Fibroblast of skin of right quadriceps (primary cell): ENCODE measurements at places on chromosomes 5 and 9.

DNA sequence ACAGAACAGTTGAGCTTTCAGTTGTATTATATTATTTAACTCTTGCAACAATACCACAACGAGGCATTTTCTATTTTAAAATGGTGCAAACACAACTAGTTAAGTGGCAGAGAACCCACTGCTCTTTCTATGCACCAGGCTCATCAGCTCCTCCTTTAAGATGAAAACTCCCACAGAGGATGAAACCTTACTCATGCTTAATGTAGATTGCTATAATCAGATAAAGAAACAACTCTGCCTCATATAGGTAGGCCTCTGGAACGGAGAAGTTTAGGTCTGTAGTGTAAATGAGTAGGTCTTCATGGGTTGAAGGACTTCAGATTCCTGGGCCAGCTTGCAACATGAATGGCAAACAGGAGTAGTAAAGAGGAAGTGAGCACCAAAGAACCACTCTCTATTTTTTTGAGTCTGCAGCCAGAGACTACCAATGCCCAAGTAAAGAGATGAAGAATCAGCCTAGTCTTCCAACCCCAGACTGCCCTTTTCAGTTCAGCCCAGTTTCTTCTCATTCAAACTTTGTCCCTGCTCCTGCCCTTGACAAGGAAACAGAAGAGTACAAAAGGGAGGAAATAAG lies 33.9 kb downstream of the HACD4 start:
- DNase-seq, result no peak

- no peak for DNase-seq
Observed at GRCh38 chr5:58326022-58326421, 133.9 kb downstream of the PLK2 start.

- no peak for DNase-seq
Observed at GRCh38 chr9:113493203-113493520, 29.6 kb downstream of the RGS3 start.

- DNase-seq, result peak; percentile 74
Observed at GRCh38 chr5:9544502-9545135, 1.3 kb downstream of the SEMA5A start.

GRCh38 chr9:134297083-134297410 lies 29.2 kb upstream of the RXRA start:
- no peak for DNase-seq

- DNase-seq, result no peak
Observed at GRCh38 chr5:90395005-90395404, 14.6 kb downstream of the CETN3 start.

GRCh38 chr9:127167560-127168326 lies 45.3 kb upstream of the ANGPTL2 start:
- DNase-seq, result no peak

DNA sequence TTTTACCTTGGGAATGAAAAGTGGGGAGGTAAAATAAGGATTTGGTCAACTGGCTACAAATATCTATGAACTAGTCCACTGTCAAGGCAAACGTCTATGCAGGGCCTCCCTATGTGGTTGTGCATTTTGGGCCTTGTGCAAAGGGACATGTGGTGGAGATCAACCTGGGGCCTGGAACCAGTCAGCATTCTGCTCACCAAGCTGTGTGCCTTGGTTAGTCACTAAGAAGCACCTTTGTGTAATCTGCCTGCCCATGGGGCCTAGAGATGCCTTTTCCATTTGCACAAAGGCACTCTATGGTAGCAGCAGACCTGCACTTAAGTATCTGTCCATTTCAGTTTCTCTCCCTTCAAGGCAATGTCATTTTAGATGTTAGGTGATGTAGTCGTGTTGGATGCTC lies 184.0 kb downstream of the GNAQ start:
- no peak for DNase-seq

GRCh38 chr9:7154003-7154619 lies 396.3 kb downstream of the KDM4C start:
- no peak for DNase-seq

DNA sequence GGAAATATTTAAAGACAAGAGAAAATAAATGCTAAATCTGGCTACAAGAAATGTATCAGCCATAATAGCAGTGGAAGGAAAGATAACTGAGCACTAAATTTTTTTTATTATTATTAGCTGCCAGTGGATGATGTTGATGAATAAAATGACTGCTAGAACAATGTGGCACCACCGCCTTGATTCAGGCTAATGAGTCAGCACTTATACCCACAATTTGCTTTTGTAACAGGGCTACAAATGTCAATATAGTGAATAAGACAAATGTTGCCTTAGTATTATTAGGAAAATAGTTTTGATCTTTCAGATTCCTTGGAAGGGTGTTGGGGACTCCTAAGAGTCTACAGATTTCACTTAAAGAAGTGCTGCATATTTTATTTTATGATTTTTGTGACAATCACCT lies 555.2 kb upstream of the GRAMD2B start:
- no peak for DNase-seq

DNA sequence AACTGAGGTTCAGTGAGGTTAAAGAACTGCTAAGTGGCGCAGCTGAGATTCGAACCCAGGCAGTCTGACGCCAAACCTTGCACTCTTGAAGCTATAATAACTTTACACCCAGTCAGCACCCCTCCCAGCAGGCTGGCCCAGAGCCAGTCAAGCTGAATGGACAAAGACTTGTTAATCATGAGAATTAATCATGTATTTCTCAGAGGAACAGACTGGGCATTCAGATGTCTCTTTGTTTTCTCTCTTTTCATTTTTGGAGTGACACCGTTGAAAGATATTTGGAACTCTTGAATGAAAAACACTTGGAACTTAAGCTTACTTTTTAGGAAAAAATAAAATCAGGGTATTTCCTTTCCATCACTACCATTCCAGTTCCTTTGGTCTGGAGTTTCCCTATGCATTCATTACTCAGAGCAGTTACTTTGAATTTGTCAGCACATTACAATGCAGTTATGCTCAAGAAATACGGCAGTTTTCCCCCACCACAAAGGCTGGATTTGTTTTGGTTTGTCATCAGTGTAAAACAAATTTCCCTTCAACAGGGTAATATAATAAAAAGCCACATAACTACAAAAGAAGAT lies 22.6 kb upstream of the MAMDC2 start:
- DNase-seq, result peak; percentile 86

DNA sequence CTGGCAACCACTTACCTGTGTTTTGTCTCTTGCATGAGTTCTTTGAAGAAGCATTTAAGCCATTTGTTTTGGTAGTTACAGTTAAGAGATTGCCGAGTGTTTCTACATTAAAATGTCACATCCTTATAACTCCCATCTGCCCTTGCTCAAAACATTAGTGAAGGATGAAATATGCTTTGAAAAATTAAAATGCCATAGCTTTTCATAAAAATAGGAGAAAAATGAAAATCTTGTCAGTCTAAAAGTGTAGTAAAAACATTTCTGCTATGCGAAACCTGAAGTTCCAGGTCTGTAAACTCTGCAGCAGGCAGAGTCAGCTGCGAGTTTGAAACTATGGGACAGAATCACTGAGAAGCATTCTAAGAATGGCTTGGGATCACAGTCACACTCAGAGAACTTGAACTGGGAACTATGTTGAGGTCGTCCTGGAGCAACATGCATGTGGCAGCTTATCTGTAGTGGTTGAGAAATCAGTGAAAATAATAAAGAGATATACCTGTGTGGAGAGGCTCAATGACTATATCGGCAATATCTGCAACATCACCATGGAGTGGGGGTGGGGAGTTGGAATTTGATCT lies 67.4 kb downstream of the RASGRF2 start:
- no peak for DNase-seq

DNA sequence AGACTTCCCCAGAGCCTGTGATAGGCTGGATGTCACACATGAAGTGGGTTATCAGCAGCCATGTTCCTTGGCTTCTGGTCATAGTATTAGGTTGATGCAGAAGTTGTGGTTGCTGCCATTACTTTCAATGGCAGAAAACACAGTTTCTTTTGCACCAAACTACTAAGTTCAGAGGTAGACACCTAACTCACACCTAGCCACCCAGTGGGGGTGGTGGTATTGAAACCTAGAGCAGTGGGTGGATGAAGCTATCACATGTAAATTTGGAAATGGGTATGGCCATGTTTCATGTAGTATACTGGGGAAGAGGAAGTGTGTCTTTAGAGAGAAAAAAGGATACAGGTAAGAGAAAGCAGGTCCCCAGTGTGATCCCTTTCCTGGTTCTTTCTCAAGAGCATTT lies 347.9 kb upstream of the SEMA6A start:
- DNase-seq, result no peak

DNA sequence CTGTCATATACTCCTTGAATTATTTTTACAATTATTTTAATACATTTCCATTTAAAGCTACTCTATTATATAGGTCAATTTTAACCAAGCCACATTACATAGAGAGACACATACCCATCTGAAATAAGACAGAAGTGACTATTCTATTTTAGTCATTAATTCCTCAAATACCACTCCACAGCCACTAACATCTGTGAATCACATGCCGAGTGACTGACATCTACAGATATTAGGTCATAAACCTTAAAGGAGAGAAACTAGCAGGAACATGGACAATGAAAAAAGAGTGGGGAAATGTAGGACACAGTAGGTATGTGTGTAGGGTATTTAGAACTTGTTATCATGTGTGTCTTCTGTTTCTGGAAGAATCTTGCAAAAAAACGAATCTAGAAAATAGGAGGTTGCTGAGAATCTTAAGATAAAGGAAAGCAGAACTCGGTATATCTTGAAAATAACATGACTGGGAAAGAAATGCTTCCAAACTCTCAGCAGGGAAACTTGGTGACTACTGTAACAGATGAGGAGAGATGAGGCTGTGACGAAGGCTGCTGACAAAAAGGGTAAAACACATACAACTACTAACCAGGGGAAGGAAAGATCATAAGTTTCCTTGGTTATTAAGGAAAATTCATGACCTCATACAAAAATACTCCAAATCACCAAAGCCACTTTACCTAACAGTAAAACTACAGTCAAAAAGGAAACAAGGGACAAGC lies 84.6 kb downstream of the PLPP1 start:
- DNase-seq, result peak; percentile 69

DNA sequence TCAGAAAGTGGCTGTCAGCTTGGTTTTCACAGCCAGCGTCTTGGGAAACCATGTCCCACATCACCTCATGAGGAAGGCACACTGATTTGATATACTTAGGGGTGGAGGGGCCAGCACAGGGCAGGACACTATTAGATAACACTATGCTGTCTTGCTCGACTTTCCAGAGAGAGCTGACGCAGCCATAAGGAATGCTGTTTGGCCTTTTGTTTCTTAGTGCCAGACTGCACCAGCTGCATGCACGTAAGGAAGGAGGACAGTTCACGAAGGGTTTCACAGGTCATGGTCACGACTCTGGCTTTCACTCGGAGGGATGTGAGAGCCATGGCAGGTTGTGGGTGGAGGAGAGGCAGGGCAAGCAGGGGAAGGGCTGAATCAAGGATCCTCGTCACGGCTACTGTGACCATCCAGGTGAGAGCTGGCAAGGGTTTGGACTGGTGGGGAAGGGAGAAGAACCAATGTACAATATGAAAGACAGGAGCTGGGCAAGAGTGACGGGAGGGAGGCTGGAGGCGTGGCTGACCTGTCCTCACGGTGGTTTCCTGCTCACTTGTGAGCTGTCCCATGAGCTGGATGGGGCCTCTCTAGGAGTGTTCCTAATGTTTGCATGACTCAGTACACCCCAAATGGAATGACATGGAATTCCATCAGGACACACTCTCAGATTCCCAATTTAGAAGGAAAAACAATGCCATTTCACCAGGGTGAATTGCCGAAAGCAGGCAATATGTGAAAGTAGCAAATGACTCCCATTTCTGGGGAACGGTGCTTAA lies 61.7 kb downstream of the OTULIN start:
- peak; percentile 34 for DNase-seq

GRCh38 chr5:132637241-132637640 lies 20.7 kb upstream of the IL13 start:
- DNase-seq, result no peak

DNA sequence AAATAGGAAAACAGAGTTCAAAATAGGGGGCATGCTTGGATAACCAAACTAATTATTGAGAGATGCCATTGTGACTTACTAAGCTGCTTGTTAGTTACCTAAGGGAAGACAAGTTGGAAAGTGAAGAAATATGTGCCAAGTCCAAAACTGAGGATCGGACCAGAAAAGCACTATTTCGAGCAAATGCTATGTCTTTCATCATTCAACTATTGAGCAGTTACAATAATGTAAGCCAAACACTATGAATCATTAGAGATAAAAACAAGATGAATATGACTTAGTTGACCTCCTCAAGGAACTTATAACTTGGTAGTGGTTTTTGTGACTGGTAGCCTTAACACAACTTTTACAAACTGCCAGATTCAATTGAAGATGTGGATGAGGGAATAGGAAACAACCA lies 240.6 kb upstream of the MPDZ start:
- peak; percentile 43 for DNase-seq

DNA sequence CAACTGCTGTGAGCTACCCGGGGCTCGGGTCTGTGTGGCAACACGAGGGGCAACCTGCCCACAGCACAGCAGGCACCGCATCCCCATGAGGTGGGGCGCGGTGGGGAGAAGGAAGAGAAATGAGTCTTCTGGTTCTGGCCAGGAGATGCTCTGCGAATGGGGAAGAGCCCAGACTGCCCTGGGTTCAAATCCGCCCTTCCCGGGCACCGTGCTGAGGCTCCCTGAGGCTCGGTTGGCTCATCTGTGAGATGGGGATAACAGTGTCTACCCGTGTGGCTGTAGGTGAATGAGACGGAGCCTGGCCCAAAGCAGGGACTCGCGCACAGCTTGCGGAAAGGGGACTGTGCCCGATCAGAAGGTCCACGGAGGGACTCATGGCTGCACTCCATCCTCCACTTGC lies 123.9 kb downstream of the VAV2 start:
- no peak for DNase-seq

GRCh38 chr9:100848726-100849125 lies 179.8 kb upstream of the PLPPR1 start:
- DNase-seq, result no peak

DNA sequence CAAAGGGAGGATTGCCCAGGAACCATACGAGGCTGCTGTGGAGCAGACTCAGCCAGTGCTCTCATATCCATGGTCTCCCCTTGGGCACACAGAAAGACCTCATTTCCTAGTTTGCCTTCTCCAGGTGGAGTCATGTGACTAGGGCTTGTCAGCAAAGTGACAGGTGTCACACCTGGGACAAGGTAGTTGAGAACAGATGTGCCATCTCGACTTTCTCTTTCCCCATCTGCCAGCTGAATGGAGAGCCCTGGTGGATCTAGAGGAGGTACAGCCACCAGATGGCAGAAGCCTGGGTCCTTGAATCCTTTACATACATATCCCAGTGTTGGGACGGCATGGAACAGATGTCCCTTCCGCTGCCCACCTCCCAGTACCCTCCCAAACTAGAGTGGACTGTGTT lies 42.9 kb upstream of the ALDOB start:
- DNase-seq, result no peak

- DNase-seq, result no peak
Observed at GRCh38 chr5:54832858-54833257, 152.5 kb downstream of the ESM1 start.
